ENCODE measurements at places on chromosomes 5 and 9.
A peak's percentile ranks its signal among the peaks of the same experiment; 100 is the strongest.

GRCh38 chr9:137256856-137257255, 1.7 kb downstream of the NELFB start:
- DNase-seq = no peak

DNA sequence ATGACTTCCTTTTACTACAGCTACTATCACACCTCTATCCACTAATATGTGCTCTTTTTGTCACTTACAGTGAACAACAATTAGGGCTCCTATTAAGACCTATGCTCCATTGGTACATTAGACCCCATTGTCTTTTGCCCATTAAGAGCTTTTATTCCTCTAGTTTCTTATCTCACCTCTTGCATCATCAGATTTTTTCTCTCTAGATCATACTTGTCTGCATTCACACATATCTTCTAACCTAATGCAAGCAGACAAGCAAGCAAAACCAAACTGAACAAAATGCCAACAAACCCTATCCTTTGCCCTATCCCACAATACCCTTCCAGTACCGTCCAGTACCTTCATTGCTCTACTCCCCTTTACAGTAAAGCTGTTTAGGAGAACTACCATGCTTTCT, 10.1 kb upstream of the RBM27 start:
- DNase-seq = no peak

DNA sequence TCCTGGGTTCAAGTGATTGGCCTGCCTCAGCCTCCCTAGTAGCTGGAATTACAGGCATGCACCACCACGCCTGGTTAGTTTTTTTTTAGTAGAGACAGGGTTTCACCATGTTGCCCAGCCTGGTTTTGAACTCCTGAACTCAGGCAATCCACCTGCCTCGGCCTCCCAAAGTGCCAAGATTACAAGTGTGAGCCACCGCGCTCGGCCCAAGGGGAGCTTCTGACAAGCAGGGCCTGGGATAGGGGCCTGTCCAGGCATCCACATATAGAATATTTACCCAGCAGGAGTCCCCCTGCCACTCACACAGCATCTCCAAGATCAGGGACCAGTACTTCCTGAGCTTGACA, 10.1 kb downstream of the IRF1 start:
- no peak for DNase-seq

DNA sequence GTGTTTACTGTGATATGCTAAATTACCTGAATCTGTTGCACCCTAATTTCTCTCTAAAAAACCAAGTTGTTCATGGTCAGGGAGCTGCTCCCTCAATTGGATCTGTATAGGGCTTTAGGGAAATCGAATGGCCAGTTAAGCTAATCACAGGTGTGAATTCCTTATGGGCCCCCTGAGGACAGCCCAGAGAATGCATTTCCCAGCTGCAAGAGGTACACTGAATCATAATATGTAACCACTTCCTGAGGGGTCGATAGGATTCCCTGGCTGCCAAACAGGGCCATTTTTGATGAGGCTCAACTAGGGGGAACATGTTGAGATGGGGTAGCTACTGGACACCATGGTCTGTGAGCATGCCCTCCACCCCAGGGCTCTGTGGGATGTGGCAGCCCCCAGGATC, 478.6 kb downstream of the CCDC171 start:
- DNase-seq = no peak

DNA sequence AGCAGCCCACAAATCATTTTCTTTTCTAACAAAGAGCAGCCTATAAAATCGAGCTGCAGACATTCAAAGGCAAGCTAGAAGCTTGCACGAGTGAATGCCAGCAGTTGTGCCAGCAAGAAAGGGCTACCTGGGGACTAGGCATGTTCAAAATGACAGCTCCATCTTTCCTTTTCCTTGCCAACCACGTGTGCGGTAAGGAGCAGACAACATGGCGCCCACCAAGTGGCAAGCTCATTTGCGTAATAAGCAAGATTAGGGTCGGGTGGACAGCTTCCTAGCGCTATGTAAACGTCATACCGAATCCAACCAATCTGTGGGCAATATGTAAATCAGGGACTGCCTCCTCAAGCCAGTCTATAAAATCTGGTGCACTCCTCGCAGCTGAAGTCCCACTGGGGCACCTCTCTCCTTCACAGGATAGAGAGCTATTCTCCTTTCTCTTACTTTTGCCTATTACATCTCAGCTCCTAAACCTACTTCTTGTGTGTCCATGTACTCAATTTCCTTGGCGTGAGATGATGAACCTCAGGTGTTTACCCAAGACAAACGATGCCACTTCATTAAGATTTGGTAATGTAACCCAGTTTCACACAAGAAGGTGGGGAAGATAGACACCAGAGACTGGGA, 22.5 kb upstream of the SPARC start:
- no peak for DNase-seq

GRCh38 chr5:18720002-18720401, 1085.7 kb downstream of the TAF11L14 start:
- DNase-seq = no peak

GRCh38 chr9:81389569-81389993, 299.8 kb downstream of the TLE1 start:
- peak; percentile 97 for DNase-seq

GRCh38 chr9:130701059-130702022, 7.8 kb downstream of the EXOSC2 start:
- DNase-seq = peak; percentile 65

GRCh38 chr9:86322973-86323644, 31.1 kb downstream of the TUT7 start:
- peak; percentile 78 for DNase-seq

DNA sequence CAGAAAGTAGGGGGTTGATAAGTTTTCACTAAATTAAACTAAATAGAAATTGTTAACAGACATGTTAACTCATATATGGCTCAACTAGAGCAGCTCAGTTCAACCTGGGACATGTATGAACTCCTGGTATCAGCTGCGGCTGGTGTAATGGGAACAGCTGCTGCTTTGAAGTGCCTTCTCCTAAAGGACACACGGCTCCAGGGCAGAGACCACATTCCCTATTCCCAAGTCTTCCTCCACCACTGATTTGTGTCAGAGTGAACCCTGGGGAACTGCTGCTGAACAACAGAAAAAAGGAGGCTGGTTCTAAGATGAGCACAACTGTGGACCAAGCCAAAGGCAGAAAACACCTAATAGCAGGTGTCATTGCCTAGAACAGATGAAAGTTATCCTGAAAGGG, 71.1 kb downstream of the MAPKAP1 start:
- DNase-seq = no peak

- DNase-seq = no peak
These were observed 16.0 kb downstream of the MPDZ start for GRCh38 chr9:13263511-13263910.

GRCh38 chr5:109529520-109529919, 119.7 kb upstream of the PJA2 start:
- peak; percentile 3 for DNase-seq

DNA sequence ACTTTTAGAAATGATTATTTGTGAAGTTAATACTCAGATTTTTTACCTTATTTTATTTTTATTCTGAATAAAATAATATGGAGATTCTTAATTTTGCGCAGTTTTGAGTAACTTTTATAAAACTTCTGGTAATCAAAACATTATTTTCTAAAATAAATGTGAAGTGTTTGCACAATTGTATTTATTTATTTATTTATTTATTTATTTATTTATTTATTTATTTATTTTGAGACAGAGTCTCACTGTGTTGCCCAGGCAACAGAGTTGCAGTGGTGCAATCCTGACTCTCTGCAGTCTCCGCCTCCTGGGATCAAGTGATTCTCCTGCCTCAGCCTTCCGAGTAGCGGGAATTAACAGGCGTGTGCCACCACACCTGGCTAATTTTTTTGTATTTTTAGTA, 73.5 kb downstream of the RPS6 start:
- no peak for DNase-seq

GRCh38 chr5:68189171-68189570, 26.4 kb upstream of the PIK3R1 start:
- DNase-seq = no peak

GRCh38 chr9:92754091-92754745, 10.4 kb downstream of the BICD2 start:
- DNase-seq = no peak

DNA sequence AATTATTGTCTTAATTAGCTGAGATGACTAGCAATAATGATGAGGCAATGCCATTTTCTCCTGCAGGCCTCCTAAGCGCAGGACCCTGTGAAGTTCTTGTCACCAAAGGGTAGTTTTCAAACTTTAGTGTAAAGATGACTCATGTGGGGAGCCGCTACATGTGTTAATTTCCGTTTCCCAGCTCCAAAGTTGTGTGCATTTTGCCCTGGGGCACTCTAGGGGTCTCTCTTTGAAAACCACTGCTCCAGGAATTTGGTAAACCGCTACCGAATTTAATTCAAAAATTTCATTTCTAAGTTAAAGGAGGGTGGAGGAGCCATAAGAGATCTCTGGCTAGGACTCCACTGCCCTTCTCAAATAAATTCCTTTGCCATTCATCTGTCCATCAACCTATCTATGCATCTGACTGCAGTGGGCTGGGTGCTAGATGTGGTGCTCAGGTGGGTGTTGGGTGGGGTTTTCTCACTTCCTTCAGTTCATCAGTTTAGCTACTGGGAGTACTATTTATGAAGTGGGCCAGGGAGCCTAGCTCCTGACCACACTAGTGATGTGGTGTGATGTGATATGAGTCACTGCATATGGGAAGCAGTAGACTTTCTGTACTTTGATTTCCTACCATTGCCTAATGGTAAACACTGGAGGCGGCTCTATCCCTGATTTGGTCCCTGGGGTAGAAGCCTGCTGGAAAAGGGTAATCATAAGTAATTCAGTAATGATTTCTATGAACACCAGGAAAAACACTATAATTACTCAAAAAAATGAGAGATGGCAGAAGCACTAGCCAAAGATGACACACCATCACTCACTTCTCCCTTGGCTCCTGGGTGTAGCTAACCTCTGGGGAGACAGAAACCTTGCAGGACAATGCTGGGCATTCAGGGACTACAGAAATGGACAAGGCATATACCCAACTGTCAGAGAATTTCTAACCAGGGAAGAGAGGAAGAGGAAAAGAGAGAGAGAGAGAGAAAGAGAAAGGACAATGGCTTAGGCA, 4.0 kb upstream of the ZSWIM6 start:
- DNase-seq = peak; percentile 60

DNA sequence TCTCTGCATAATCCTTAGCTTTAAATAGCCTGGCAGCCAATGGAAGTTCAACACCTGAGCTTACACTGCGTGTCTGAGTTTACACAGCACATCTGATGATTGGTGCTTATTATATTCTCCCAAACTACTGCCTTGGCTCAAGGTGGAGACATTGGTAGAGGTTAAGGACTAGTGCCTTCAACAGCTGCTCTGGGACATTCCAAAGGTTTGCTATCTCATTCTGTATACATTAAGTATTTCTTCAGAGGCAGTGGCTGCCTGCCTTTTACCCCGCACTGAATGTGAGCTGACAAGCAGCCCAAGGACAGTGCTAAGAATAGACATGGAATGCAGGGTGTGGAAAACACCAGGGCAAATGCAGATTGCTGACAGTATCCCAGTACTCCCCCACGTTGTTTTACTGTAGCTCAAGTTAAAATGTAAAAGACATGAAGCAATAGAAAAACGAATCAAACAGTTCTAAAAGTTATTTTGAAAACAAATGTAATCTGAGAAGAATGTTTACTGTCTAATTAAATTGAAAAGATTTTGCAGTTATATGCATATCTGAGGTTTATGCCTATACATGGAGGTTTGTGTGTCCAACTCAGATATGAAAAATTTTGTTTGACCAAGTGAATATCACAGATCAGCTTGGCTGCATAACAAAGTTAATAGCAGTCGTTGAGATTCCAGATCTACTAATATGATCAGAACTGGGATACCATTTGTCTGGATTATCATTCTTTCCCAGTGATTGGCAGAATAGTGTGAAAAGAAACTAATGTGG, 1.8 kb downstream of the HSPB3 start:
- peak; percentile 77 for DNase-seq

- peak; percentile 6 for DNase-seq
These were observed 131.2 kb upstream of the PLCXD3 start for GRCh38 chr5:41641621-41642020.

DNA sequence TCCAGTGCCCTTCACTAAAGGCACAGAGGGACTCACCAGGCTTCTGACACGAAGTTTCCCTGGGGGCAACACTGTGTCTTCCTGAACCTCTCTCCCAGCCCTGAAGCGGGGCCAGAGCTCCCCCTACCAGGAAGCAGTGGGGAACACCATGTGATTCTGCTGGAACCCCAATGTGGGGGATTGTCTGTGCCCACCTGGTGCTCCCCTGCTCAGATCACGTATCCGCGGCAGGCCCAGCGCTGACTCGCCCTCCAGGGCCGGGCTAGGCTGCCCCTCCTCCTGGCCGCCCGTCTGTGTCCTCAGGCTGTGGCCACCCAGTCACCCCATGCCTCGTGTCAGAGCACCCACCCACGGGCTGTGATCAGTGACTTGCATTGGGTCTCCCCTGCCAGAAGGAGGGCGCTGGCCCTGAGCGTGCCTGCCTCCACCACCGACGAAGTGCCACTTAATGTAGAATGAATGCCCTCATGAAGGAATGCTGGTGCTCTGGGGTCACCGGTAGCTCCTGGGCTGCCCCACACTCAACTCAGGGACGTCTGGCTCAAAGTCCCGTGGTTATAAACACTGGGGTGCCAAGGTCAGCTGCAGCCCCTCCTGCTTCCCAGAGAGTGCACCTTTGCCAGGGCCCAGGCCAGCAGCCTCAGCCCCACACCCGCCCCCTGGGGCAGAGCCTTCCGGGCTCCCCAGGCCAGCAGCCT, 22.1 kb downstream of the SARDH start:
- DNase-seq = no peak

- no peak for DNase-seq
These were observed 576.7 kb upstream of the ADAMTS16 start for GRCh38 chr5:4563400-4563799.

GRCh38 chr9:93119953-93120845, 13.9 kb downstream of the NINJ1 start:
- peak; percentile 68 for DNase-seq

DNA sequence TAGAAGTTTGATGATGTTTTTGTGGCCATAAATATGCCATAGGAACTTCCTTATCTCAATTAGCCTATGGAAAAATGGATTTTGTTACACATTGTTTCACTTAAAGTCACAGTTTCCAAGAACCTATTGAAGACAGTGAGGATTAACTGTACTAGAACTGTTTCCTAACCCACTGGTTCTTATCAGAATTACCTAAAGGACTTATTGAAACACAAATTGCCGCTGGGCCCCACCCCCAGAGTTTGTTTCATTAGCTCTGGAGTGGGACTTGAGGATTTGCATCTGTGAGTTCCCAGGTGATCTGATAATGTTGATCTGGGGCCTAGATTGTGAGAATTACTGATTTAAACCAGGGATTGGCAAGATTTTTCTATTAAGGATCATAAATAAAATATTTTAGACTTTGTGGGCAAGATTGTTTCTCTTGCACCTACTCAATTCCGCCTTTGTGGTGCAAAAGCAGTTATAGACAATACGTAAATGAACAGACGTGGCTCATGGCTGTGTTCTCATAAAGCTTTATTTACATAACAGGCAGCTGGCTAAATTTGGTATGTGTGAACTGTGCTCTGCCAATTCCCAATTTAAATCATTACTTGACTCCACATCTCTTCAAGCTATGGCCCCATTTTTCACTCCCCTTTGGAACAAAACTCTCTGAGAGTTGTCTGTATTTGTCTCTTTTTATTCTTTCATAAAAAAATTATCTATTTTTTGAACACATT, 9.3 kb downstream of the JAK2 start:
- no peak for DNase-seq

All from HFFc6 (cell line).